Activated CD4-positive, CD25-positive, alpha-beta regulatory T cell treated with anti-CD3 and anti-CD28 coated beads, Interleukin-2, amount 50 U/mL, for 72 hours (primary cell): ENCODE measurements at places on chromosomes 3 and 15.

GRCh38 chr3:117355566-117355965, 646.0 kb downstream of the TUSC7 start:
- no peak for DNase-seq

DNA sequence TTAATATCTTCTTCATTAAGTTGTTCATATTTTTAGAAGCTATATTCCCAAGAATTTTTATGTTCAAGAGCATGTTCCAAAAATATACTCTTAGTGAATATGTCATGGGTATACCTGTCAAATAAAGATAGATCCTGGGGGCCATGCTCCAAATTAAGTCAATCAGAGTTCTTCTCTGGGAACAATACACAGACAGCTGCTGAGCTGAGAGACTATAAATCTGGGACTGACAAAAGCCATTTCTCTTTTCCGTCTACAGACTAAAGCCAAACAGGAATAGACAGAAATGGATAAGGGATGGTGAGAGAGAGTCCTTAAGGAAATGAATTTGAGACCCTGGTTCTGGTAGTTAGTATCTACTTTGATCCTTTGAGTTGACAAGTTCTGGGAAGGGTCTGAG, 465.1 kb upstream of the RASGRP1 start:
- DNase-seq: no peak

DNA sequence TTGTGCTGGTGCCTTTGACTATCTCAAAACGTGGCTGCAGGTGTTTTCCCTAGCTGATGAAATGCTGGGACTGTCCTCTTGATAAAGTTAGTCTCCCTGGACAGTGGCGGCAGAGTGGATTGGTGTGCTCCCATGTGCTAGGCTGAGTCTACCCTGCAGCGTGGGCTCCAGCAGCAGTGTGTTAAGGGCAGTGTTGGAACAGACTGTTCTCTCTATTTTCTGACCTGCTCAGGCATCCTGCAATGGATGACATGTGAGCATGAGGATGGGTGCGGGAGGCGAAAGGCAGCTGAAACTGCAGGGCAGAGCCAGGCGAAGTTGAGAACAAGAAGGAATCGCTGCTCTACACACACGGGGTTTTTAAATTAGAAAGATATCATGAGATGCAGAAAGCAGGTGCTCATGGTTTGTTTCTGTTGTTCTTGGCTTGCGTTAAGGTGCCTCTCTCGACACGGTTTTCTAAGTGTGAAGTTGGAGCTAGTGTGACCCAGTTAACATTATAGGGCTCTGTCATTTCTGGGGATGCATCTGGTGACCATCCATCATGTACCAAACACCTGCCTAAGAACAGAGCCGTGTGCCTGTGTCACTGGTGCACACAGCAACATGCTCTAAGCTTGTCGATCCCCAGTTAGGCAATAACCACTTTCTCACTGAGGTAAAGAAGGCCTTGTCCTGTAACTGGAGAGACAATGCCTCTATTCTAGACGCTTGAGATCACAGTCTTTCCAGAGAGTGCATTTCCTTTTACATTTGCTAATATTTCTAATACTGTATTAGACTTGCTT, 44.3 kb downstream of the SLCO3A1 start:
- no peak for DNase-seq

GRCh38 chr15:43210172-43210745, 10.6 kb downstream of the EPB42 start:
- no peak for DNase-seq

- no peak for DNase-seq
Measured at GRCh38 chr3:115254492-115255196, 107.6 kb upstream of the ZBTB20 start.

GRCh38 chr3:25449857-25450256, 21.8 kb downstream of the RARB start:
- DNase-seq: no peak

- no peak for DNase-seq
Measured at GRCh38 chr3:20739814-20740213, 553.8 kb upstream of the SGO1 start.

DNA sequence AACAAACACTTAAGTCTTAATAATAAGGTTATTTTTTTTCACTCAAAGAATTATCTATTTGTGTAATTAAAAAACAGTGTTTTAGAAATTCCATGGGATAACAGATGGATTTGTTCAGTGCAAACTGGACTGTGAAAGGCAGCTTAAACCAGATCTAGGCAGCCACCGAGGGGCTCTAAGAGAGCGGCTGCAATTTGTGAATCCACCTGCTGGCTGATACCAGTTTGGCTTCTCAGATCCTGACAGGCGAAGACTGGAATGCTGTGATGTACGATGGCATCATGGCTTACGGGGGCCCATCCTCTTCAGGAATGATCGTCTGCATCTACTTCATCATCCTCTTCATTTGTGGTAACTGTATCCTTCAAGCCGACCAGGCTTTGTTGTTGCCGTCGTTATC, 119.6 kb downstream of the CHDH start:
- DNase-seq: no peak

- no peak for DNase-seq
Measured at GRCh38 chr3:112508261-112508660, 9.0 kb upstream of the BTLA start.

DNA sequence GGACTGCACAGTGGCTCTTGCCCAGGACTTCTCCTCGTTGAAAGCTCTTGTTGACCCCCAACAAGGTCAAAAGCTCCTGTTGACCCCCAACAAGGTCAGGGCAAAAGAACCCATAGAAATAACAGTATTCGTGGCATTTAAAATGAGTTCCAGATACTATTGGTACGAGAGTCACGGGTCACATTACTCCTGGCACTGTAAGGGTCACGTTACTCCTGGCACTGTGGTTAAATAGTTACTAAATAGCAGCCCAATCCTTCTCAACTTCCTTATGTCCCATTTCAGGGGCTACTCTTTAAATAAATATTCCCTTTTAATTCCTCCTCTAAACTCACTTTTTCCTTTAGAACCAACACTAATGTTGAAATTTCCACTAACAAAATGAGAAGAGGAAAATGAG, 18.2 kb upstream of the ADCY5 start:
- DNase-seq: no peak

- DNase-seq: no peak
Measured at GRCh38 chr3:45508483-45509037, 86.0 kb upstream of the LIMD1 start.

GRCh38 chr3:123028233-123028828, 768 bp upstream of the SEMA5B start:
- no peak for DNase-seq

GRCh38 chr15:41917767-41918430, 24.0 kb upstream of the SPTBN5 start:
- no peak for DNase-seq

DNA sequence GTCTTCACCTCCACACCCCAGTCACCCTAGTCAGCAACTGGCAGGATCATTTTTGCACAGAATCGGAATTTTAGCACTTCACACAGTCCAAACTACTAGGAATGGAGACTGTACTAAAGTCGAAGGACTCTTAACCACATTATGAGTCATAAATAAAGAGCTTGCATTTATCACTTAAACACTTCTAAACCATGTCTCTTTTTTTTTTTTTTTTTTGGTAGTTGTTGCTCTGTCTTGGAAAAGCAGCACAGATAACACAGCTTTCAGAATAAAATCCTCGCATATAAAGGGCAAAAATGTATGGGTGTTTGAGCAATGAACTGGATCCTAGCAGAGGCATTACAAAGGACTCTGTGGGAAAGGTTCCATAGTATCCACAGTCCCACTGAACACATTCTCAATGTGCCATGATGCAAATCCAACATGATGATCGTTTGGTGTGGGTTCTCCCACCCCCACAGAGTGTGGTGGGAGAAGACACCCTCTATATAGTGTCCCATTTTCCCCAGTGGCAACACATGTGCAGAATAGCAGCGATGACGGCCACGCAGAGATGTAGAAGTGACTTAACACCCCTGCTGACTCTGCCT, 47.1 kb downstream of the FOXP1 start:
- DNase-seq: no peak

- no peak for DNase-seq
Measured at GRCh38 chr15:46213551-46213950, 578.7 kb downstream of the SQOR start.

GRCh38 chr3:155741101-155741500, 3.8 kb downstream of the PLCH1 start:
- no peak for DNase-seq

- no peak for DNase-seq
Measured at GRCh38 chr3:70857916-70858315, 545.5 kb upstream of the MDFIC2 start.

DNA sequence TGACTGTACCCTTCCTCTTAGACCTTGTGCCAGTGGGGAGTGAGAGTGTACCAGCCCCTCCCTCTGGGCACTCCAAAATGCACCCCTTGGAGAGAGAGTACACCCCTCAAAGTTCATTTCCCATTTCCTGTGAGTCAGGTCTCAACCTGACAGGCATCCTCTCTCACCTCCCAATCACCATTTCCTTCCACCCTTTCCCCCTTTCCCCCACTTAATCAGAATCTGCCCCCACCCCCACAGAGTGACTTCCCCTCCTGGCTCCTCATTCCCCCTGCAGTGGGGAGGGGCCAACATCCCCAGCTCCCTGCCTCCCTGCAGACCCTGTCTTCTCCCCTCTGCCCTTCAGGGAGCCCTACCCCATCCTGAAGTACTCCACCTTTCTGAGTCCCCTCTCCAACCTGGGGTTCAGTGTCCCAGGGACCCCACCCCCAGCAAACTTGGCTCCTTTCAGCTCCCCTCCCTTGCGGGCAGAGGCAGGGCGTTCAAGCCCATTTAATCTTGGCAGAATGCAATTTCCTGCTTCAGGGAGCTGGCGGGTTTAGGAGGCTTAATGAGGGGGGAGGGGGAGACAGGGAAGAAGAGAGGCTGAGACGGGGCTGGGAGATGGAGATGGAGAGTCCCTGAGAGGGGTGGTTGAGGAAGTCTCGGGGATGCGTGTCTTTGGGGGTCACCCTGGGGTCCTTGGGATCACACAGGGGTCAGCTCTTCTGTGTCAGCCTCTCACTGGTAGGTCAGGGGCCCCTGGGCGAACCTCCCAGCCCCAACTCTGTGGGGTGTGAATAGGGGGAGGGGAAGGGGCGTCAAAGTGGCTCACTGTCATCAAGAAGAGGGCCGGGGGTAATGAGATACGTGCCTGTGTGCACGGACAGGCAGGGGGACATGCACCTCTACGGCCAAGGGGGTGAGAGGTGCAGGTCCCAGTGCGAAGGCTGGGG, 16.6 kb upstream of the SEMA3F start:
- no peak for DNase-seq

DNA sequence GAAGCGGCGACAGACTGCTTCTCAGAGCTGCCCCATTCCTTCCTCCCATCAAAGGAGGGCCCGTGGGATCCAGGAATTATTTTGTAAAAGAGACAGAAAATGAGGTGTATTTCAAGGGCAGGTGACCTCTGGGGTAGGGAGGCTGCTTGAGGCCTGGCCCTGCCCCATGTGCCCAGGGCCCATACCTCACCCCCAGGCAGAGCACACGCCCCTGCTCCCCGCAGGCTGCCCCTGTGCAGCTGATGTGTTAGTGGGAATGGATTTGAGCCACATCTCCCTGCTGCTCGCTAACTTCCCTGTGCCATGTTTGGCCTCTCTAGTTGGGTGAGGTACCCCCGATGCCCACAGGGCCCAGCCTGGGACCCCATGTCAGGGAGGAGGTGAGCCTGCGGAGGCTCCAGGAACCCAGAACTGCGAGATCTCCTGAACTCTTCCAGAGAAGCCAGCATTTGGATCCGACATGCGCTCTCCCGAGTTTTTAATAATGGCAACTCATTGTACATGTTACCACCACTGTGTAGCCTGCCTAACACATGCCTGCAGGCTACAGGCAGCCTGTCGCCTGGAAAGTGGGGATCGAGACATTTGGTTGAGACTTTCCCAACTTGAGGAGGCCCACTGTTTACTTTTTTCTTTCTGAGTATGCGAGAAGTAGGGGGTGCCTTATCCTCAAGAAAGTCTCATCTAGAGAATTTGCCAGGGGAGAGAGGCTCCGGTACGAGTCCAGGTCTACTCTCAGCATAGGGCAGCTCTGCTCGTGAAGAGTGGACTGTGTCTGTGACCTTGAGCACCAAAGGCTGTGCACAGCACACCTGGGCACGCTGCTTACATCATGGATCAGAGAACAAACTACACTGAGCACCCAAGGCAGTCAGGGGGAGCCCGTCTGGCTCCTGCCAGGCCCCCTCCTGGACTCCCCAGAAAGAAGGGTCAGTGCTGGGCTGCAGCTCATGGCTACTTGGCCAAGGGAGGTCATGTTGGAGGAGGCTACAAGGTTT, 36.1 kb downstream of the PCSK6 start:
- DNase-seq: no peak

- DNase-seq: no peak
Measured at GRCh38 chr3:53691349-53691748, 154.9 kb downstream of the CHDH start.

DNA sequence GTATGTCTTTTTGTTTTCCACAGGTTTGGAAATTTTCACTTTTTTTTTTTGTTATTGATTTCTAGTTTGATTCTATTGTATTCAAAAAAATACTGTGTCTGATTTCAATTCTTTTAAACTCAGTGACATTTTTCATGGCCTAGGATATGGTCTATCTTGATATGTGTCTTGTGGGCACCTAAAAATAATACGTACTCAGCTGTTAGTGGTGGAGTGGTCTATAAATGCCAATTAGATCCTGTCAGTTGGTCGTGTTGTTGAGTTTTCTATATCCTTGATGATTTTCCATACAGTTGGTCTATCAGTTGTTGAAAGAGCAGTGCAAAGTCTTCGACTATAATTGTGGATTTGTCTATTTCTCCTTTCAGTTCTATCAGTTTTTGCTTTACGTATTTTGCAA, 61.7 kb downstream of the LSM3 start:
- DNase-seq: no peak

DNA sequence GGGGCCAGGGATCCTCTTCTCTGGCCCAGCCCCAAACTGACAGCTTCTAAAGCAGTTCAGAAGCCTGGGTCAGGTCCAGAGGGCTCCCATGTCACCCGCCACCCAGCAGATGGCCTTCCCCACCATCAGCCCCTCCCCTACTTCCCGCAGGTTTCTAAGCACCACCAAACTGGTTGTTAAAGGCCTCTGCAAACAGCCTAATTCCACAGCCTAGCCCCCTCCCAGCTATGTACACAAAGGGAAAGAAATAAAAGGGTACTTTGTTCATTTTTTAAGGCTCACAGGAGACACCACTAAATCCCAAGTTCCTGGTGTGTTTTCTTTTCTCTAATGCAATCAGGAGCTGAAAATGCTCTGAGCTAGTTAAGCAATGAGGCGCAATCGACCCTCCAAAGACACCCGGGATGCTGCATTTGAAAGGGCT, 30.6 kb downstream of the PLCH1 start:
- no peak for DNase-seq

DNA sequence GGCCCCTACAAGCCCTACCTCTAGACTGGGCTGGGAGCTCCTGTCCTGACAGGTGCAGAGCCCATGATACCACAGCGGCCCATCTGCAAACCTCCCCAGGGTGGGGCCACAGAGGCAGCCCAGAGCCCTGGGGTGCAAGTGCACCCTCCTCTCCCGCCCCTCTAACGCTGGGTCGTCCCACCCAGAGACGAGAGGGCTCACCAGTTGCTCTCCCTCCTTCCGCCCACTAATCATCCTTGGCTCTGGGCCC, 742 bp downstream of the TNK2 start:
- peak; percentile 41 for DNase-seq

GRCh38 chr3:106624154-106624553, 753.1 kb upstream of the CCDC54 start:
- DNase-seq: no peak
